ENCODE measurements at places on chromosomes 6 and 20. TPM values are rescaled to one million over a fixed set of nuclear protein-coding genes. Genes with fewer than 3 reads are reported as not detected.

ENPP3 gene
- total RNA-seq, result under 0.01 TPM

DCDC2 gene
- total RNA-seq, result 0.15 TPM

PPP1R14C gene
- not detected for total RNA-seq

XKR7 gene
- not detected for total RNA-seq

HLA-DPB1 gene
- 23.1 TPM for total RNA-seq

NR2E1 gene
- not detected for total RNA-seq

VSTM2L gene
- not detected for total RNA-seq

LY6G6C gene
- not detected for total RNA-seq

TBXT gene
- total RNA-seq, result not detected

CAGE1 gene
- total RNA-seq, result 0.15 TPM

SIRPB1 gene
- total RNA-seq, result 0.32 TPM

RNF217 gene
- 8.8 TPM for total RNA-seq

PRSS16 gene
- not detected for total RNA-seq

LY6G5C gene
- total RNA-seq, result under 0.01 TPM

MROH8 gene
- 0.65 TPM for total RNA-seq

MOG gene
- total RNA-seq, result not detected
